ENCODE measurements at places on chromosomes 2 and 18. TPM values are rescaled to one million over a fixed set of nuclear protein-coding genes. Genes with fewer than 3 reads are reported as not detected.

DNA sequence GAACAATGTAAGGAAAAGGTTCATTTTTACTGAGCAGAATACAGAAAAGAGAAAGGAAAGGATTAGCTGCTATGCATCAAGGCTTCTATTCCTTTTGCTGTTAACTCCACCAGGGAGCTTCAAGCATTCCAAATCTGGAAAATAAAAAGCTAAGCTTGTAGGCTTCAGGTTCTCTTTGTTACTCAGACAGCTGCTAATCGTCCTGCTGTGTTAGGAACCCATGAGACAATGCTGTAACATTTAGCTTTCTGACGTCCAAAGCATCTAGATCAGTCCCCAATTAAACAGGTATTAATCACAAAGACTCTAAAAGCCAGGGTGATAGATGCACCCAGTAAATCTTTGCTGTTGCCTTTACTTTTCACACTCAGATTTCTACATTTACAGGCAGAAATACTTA lies 103.8 kb downstream of the EPHA4 start:
- no peak for DNase-seq

DNA sequence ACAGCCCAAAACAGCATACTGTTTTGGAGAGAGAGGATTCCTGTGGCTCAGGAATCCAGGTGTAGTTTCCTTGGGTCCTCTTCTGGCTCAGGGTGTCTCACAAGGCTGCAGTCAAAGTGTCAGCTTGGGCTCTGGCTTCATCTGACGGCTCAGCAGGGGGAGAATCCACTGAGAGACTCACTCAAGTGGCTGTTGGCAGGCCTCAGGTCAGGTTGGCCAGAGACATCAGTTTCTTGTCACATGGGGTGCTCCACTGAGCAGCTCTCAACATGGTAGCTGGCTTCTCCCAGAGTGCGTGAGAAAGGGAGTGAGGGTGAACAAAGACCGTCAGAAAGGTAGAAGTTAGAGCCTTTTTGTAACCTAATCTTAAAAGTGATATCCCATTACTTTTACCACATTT lies 168.4 kb downstream of the SOCS6 start:
- DNase-seq: no peak

- DNase-seq: no peak
Observed at GRCh38 chr18:10100196-10100595, 186.4 kb downstream of the VAPA start.

GRCh38 chr18:79525556-79526467 lies 130.1 kb downstream of the NFATC1 start:
- peak; percentile 56 for DNase-seq

DNA sequence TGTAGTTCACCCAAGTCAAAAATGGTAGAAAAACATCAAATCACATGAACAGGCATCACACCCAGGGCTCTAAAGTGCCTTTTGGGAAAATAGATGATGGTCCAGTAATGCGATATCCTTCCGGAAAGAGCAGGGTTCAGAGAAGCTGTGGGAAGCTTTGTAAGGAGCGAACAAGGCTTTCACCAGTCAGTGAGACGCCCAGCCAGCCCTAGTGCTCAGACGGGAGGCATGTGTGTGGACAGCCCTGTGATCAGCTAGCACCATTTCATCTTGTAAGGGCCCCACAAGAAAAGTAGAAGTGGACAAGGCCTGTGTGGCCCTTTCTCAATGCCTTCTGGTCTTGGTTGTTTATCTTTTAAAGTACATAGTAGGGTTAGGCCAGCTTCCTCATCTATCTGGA lies 76.1 kb downstream of the SMIM21 start:
- DNase-seq: no peak

Gene MDH1B
- 0.23 TPM for polyA plus RNA-seq

Gene PRKAG3
- 9.2 TPM for polyA plus RNA-seq

Data from psoas muscle (tissue), 8 donors.